ENCODE measurements at places on chromosomes 5 and 9. TPM values are rescaled to one million over a fixed set of nuclear protein-coding genes. Genes with fewer than 3 reads are reported as not detected.

Gene LARP1
- total RNA-seq, result 120 TPM

Gene NFIL3
- 18.1 TPM for total RNA-seq

Gene MLANA
- total RNA-seq, result not detected

Gene GABRA1
- not detected for total RNA-seq

Gene ACTBL2
- 0.97 TPM for total RNA-seq

Gene PLPP1
- total RNA-seq, result 97.6 TPM

Gene FOXD4L3
- total RNA-seq, result not detected

Gene LCN1
- total RNA-seq, result not detected

Gene ANKHD1
- 64.8 TPM for total RNA-seq

Gene ADRB2
- total RNA-seq, result 1.7 TPM

Gene ROPN1L
- 0.32 TPM for total RNA-seq

Gene GABBR2
- under 0.01 TPM for total RNA-seq

Gene RALGDS
- 17.4 TPM for total RNA-seq

Gene SPINK13
- total RNA-seq, result not detected

Gene HTR1A
- not detected for total RNA-seq

Gene PKD2L2
- total RNA-seq, result not detected

Gene ANKDD1B
- 0.32 TPM for total RNA-seq

Gene RANBP6
- total RNA-seq, result 45.3 TPM

Gene LYSMD3
- 28.1 TPM for total RNA-seq

Gene TAF11L10
- not detected for total RNA-seq

Gene MRPL22
- 12.9 TPM for total RNA-seq

Gene CDX1
- under 0.01 TPM for total RNA-seq

Gene PCDHB3
- total RNA-seq, result 0.43 TPM

Gene ZDHHC11B
- total RNA-seq, result not detected

Gene SAXO1
- not detected for total RNA-seq

Gene MARCHF11
- total RNA-seq, result not detected

Gene ADCY2
- total RNA-seq, result 0.32 TPM

Gene PCDHA8
- total RNA-seq, result under 0.01 TPM

Gene CCNI2
- under 0.01 TPM for total RNA-seq

Gene CCDC192
- total RNA-seq, result not detected

Gene UQCRQ
- 179 TPM for total RNA-seq

Gene FCN1
- not detected for total RNA-seq
